Activated naive CD8-positive, alpha-beta T cell treated with anti-CD3 and anti-CD28 coated beads, Interleukin-2, amount 10 ng/mL, durations not matched to agents 7 days and 5 days (primary cell): ENCODE measurements at places on chromosomes 12 and 14.

- no peak for DNase-seq
These were observed 88.4 kb downstream of the GRIP1 start for GRCh38 chr12:66590275-66590985.

DNA sequence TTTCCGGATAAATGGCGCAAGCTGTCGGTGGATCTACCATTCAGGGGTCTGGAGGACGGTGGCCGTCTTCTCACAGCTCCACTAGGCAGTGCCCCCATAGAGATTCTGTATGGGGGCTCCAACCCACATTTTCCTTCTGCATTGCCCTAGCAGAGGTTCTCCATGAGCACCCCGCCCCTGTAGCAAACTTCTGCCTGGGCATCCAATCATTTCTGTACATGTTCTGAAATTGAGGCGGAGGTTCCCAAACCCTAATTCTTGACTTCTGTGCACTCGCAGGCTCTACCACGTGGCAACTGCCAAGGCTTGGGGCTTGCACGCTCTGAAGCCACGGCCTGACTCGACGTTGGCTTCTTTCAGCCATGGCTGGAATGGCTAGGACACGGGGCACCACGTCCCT, 5.1 kb upstream of the SERPINA10 start:
- no peak for DNase-seq

DNA sequence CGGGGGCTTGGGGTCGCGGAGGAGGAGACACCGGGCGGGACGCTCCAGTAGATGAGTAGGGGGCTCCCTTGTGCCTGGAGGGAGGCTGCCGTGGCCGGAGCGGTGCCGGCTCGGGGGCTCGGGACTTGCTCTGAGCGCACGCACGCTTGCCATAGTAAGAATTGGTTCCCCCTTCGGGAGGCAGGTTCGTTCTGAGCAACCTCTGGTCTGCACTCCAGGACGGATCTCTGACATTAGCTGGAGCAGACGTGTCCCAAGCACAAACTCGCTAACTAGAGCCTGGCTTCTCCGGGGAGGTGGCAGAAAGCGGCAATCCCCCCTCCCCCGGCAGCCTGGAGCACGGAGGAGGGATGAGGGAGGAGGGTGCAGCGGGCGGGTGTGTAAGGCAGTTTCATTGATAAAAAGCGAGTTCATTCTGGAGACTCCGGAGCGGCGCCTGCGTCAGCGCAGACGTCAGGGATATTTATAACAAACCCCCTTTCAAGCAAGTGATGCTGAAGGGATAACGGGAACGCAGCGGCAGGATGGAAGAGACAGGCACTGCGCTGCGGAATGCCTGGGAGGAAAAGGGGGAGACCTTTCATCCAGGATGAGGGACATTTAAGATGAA, 630 bp downstream of the FOS start:
- peak; percentile 66 for DNase-seq

- DNase-seq: no peak
These were observed 1.3 kb downstream of the FAM181A start for GRCh38 chr14:93928184-93929047.

- DNase-seq: no peak
These were observed 925 bp downstream of the DICER1 start for GRCh38 chr14:95156161-95157047.

- no peak for DNase-seq
These were observed 132.3 kb upstream of the CRY1 start for GRCh38 chr12:107225635-107226034.

DNA sequence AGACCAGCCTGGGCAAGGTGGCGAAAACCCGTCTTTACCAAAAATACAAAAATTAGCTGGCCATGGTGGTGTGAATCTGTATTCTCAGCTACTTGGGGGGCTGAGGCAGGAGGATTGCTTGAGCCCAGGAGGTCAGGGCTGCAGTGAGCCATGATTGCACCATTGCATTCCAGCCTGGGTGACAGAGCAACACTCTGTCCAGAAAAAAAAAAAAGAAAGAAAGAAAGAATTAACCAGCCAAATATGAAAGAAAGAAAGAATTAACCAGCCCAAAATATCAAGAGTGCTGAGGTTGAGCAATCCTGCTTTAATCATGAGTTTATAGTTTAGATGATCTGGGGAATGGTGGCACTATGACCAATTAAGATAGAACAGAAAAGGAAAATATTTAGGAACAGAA, 3.5 kb upstream of the ACTN1 start:
- DNase-seq: no peak

DNA sequence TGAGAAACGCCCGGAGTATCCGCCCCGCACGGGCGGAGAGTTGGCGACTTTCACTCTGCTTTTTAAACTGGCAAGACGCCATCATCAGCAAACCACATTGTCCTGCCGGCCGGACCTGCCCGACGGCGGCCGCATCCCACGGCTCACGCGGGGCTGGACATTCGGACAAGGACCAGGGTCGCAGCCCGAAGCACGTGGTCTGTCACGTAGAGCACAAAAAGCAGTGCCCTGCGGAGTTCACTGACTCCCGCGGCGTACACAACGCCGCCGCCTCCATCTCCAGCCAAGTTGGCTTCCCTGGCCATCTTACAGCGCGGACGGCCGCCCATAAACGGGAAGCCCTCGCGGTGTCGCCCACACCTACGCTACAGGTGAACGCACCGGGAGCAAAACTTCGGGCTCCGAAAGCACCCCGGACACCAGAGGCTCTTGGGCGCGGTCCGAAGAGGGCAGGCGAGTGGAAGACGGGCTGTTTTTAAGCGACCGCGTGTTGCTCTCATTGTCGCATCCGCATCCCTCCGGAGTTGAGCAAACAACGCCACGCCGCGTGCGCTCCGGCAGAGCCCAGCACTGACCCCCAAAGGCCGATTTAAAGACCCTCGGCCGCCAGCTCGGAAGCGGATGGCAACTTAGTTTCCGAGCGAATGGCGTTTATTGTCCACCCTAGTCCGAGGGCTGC, 966 bp downstream of the SINHCAF start:
- peak; percentile 68 for DNase-seq

GRCh38 chr12:78271546-78271945, 440.9 kb downstream of the NAV3 start:
- DNase-seq: no peak

- peak; percentile 75 for DNase-seq
These were observed 10.6 kb upstream of the MLXIP start for GRCh38 chr12:122067966-122068365.
